Activated CD8-positive, alpha-beta memory T cell treated with anti-CD3 and anti-CD28 coated beads for 4 hours (primary cell): ENCODE measurements at places on chromosomes 7 and 10.
A peak's percentile ranks its signal among the peaks of the same experiment; 100 is the strongest.

DNA sequence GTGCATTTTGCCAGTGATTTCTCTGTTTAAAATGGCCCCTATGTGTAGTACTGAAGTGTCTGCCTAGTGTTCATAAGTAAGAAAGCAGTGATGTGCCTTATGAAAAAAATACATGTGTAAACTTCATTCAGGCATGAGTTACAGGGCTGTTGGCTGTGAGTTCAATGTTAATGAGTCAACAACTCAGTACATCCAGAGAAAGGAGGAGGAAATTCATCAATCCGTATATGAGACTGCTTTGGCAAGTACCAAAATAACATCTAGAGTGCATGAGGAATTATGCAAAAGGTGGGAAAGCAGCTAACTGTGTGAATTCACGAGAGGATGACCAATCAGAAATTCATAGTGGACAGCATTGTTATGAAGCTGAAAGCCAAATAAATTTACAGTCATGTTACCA lies 255.6 kb downstream of the ZEB1 start:
- no peak for DNase-seq

DNA sequence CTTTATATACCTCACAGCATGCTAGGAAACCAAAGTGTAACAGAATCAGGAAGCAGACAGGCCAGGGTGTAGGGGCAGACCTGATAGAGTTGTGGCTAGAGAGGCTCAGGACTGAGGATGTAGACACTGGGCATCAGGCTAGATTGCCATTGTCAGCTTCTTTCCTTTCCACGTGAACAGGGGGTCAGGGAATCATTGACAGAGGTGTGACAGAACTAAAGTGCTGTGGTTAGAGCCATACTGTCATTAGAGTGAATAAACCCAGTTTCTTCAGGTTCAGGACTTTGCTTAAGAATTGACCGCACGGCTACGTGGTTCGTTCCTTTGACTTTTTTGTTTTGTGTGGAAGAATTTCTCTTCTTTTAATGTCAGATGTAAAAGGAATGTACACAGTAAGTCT lies 90.7 kb downstream of the CALD1 start:
- DNase-seq, result no peak

DNA sequence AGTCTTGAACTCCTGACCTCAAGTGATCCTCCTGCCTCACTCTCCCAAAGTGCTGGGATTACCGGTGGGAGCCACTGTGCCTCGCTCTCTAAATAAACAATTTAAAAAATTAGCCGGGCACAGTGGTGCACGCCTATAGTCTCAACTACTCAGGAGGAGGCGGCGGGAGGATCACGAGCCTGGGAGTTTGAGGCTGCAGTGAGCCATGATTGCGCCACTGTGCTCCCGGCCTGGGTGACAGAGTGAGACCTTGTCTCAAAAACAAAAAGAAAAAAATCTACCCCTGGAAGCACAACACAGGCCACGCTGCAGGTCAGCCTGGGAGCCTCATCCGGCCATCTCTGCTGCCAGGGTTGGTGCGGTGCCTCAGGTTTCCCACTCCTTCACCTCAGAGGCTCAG lies 3.8 kb upstream of the EIF3B start:
- DNase-seq, result no peak

DNA sequence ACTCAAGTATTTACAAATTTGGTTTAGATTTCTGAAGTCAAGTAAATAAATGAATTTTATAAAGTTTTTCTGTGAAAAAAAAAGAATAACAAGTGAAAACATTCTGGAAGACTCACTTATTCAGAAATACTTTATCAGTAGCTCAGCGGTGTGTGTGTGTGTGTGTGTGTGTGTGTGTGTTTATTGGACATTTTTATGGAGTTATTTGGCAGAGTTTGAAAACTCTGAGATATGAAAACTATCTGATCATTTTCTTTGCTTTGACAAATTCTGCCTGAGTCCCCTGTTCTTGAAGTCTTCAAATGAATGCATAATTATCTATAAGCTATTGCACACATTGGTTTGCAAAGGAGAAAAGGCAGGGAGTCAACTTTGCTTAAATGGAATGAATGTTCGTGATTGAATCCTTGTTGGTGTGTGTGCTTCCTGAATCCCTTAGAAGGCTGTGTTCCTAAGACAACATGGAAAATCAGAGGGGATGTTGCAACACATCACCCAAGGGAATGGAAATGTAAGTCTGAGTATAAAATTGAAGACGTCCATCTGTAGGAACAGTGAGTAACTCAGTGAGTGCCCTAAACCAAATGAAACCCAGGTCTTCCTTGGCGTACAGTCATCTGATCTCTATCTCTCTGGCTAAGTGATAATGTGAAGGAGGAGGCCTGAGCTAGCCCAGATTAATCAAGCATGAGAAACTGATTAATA lies 160.9 kb downstream of the REEP3 start:
- no peak for DNase-seq

DNA sequence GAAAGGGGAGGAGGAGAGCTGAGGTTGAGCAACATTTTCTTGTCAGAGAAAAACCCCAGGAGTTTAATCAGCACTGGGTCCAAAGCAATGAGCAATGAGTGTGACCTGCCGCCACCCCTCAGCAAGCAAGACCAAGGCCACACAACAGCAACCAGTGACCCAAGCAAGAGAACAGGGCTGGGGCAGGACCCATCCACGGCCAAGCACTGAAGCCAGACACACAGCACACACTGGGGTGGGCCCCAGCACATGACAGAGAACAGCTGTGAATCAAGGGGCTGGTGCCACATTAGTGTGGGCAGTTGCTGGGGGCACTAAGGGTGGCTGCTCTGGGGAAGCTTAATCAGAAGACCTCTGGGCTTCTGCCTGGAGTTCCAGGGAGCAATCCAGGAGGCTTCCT lies 16.2 kb downstream of the TMEM72 start:
- no peak for DNase-seq

GRCh38 chr7:86339051-86339450 lies 304.7 kb upstream of the GRM3 start:
- DNase-seq, result no peak

GRCh38 chr7:21361413-21362125 lies 66.3 kb upstream of the SP4 start:
- no peak for DNase-seq

GRCh38 chr7:44140341-44140740 lies 791 bp downstream of the MYL7 start:
- DNase-seq, result no peak

GRCh38 chr7:158798741-158799140 lies 30.6 kb downstream of the ESYT2 start:
- no peak for DNase-seq

- DNase-seq, result no peak
These were observed 24.0 kb upstream of the RNF32 start for GRCh38 chr7:156616269-156617202.

DNA sequence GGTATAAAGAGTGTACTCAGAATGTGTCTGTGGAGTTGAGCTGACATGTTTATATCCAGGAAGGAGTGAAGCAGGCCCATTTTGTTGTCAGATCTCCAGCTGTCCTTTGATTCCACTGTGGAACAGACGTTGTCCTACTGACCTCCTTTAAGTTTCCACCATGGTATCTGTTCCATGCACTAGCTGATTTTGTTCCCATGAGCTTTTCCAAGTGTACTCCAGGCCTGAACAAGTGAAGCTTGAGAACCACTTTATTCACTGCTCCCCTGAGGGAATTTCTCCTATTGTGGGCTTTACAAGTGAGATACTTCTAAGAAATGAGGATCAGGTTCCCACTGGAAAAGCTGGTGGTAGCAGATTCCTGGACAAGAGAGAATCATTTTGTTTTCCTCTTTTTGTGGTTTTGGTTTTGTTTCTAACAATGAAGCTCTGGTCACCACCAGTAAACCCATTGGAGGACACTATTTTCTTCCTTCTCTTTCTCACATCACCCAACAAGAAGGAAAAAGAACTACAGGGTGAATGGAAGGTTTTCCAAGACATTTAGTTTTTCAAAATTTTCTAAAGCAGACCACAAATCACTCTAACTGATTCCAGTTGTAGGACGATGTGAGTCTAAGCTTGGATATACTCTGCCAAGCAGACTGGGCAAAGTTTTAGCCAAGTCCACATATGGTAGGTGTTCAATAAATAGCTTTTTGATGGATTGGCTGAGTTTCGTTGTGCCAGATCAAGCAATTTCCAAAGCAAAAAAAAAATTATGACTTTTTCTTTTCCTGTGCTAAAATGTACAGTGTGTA lies 144.2 kb downstream of the JCAD start:
- DNase-seq, result no peak

- no peak for DNase-seq
These were observed 182.0 kb downstream of the REEP3 start for GRCh38 chr10:63703113-63703670.

DNA sequence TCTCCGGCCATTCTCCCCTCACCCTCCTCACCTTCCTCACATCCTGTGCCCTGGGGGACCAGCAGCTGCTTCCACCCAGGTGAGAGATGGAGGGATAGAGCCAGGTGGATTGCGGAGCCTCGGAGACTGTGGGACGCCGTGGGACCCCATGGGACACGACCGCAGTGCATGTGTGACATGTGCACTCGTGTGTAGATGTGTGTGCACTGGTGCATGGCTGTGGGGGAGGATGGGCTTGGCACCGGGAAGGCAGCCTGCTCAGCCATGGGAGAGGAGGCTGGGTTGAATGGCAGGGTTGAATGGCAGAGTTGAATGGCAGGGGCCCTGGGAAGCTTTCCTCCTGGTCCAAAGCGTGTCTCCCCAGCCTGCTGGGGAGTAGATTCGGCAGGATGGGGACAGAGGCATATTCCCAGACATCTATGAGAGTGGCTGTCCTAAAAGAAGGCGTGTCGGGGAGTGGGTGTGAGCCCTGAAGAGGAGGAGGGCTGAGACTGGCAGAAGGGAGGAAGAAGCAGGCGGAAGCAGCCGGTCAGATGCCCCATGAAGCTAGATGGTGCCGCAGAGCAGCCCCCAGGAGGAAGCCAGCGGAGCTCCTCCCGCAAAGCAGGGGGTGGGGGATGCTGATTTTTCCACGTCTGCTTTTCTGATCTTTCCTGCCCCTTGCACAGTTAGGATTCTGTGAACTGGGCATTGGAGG lies 815 bp downstream of the GIMAP8 start:
- DNase-seq, result peak; percentile 55

- DNase-seq, result no peak
These were observed 241.5 kb upstream of the SP8 start for GRCh38 chr7:21028186-21028585.
